Stimulated activated CD8-positive, alpha-beta memory T cell treated with anti-CD3 and anti-CD28 coated beads, Interleukin-2, amount 100 ng/mL, for 1 hour (primary cell): ENCODE measurements at places on chromosomes 4 and X.

DNA sequence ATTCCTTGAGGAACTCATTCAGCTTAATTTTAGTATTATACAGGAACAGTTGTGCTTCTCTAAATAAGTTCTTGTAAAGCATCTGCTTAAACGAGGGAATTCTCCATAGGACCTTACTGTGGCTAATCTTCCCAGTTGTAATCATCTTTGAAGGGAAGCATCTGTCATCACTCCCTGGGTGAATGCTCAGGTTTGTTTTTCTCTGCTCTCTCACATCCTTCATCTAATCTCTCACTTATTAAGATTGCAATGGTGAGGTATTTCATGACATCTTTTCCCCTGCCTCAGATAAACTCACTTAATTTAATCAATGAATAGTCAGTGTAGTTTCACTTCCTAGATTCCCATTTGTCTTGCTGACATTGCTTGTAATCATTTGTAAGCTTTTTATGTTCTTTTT is 121.8 kb upstream of the ADAMTS3 start:
- no peak for DNase-seq

DNA sequence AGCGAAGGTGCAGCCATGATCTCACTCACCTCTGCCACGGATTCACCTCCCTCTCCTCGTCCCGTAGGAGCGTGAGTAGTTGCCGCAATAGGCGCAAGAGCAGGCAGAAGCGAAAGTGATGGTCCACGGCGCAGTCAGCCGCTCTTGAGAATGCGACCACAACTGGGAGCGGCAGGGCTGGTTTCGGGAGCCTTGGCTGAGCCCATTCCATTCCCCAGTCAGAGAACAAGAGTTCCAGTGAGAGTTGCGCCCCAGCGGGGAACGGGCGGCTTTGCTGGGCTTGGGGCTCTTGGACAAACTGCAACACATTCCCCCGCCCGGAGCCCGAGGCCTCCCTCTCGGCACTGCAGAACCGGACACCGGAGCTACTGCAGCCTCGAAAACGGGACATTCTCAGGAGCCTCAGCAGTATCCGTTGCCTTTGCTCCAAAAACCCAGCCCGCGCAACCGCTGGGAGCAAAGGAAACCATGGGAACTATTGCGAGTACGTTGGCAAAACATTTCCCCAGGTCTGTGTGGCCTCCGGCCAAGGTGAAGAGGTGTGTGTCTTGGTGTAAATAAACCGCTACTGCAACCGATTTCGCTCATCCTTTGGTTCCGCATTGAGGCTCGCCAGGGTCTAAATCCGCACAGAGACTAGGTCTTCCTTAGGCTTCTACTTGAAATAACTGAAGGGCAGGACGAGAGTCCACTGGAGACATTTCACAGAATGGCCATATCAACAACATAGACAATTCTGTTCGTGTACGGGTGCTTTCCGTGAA is 5.7 kb upstream of the ZBTB33 start:
- no peak for DNase-seq

GRCh38 chr4:15707363-15707715 is 4.5 kb downstream of the BST1 start:
- no peak for DNase-seq

- DNase-seq: no peak
Observed at GRCh38 chr4:158895797-158896576, 127.2 kb downstream of the FNIP2 start.

DNA sequence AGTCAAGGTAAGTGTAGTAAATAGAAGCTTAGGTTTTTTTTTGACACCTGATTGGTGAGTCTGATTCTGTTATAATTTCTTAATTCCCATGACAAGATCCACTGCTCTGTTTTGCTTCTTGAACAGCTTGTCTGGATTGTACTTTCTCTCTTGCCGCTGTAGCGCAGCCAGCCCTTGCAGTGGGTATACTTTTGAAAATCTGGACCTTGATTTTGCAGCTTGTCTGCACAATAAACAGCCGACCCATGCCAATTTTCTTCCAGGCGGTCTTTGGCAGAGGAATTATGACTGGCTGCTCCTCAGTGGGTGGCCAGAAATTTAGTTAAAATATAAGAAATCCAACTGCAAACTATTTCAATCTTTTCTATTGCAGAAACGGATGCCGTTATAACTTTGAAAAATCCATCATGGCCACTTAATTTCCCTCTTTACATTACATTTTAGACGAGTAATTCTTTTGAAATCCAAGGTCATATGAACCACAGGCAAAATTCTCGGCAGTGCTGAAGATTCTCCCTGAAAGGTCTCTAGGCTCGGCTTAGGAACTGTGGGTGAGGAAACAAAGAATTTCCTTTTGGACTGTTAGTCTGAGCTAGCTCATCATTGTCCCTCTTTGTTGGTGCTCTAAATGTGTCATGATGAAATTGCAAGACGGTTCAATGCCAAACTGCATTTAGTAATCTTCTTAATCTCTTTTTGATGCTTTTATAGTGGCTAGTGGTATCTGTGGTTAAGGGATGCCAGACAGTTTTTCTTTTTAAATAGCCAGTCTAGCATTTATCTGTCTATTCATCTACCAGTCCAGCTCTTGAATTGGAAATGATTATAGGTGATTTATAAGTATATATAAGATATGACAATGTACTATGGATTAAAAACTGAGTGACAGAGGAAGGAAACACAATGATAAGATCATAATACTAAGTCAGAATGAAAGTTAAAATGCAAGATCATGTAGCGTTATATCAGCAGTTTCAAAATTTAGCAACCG is 31.5 kb upstream of the PTTG2 start:
- DNase-seq: no peak

GRCh38 chrX:112868586-112868985 is 28.0 kb upstream of the AMOT start:
- no peak for DNase-seq

DNA sequence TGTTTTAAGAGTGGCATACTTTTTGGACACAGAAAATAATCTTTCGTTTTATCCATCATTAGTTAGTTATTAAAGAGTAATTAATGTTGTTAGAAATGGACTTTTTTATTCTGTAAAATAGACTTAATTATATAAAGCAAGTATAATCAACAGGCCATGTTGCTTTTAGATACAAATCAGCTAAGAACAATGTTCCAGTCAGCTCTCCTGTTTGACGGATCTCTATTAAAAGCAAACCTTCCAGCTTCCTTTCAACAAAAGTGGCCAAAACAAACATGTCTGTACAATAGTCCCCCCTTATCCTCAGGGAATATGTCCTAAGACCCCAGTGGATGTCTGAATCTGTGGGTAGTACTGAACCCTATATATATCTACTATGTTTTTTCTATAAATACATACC is 4.9 kb upstream of the SLC10A4 start:
- no peak for DNase-seq

- DNase-seq: no peak
Observed at GRCh38 chr4:38015886-38016515, 55.8 kb downstream of the PTTG2 start.

DNA sequence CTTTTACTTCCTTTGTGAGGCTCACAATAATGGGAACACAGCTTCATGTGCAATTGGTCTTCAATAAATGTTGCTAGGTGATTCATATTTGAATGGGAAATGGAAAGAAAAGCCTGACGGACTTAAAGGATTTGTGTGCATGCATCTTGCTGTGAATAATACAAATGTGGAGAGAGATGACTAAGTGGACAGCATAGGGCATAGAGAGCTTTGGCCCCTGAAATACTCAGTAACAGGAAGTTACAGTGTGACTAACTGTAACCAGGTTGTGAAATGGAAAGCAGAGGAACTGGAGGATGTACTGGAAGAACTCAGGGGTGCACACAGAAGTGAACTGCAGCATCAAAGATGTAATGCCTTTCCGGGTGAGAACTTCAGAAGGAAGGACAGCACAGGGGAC is 206.7 kb downstream of the MGST2 start:
- no peak for DNase-seq

DNA sequence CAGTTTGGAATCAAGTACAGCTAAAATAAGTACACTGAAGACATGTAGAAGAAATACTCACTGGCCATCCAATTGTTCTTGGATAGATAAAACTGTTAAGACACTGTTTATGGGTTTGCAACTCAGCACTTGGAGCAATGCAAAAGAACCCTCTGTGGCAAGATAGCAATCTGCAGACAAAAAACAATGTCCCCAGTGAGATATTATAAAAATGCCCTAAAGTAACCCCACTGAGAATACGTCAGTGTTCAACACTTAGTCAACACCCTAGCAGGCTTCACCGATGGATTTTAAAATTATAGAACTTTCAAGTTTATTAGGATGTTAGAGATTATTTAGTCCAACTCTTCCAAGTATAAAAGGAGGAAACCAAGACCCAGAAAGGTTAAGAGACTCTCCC is 47.5 kb upstream of the NDP start:
- DNase-seq: no peak
